ENCODE measurements at places on chromosomes 2 and 18. TPM values are rescaled to one million over a fixed set of nuclear protein-coding genes. Genes with fewer than 3 reads are reported as not detected.

LYG2 gene
- total RNA-seq: not detected

TNFAIP6 gene
- 2.0 TPM for total RNA-seq

GRCh38 chr2:286774-287392 lies 1.0 kb downstream of the ALKAL2 start:
- peaks cover 13% of the 10 kb centered on the region for H3K4me1 ChIP-seq
- peaks cover 4% of the 10 kb centered on the region for H3K36me3 ChIP-seq
- no peak overlapping the region for H3K27ac ChIP-seq
- H3K27me3 ChIP-seq: peaks cover 9% of the 10 kb centered on the region
- no peak for DNase-seq
- peak overlapping the region; percentile 44 for H3K4me3 ChIP-seq

GRCh38 chr2:69531186-69531585 lies 94.0 kb upstream of the NFU1 start:
- DNase-seq: no peak
- no peaks in the 10 kb centered on the region for H3K4me1 ChIP-seq
- H3K27ac ChIP-seq: no peak overlapping the region
- H3K27me3 ChIP-seq: no peaks in the 10 kb centered on the region
- peaks cover 14% of the 10 kb centered on the region for H3K36me3 ChIP-seq

DNA sequence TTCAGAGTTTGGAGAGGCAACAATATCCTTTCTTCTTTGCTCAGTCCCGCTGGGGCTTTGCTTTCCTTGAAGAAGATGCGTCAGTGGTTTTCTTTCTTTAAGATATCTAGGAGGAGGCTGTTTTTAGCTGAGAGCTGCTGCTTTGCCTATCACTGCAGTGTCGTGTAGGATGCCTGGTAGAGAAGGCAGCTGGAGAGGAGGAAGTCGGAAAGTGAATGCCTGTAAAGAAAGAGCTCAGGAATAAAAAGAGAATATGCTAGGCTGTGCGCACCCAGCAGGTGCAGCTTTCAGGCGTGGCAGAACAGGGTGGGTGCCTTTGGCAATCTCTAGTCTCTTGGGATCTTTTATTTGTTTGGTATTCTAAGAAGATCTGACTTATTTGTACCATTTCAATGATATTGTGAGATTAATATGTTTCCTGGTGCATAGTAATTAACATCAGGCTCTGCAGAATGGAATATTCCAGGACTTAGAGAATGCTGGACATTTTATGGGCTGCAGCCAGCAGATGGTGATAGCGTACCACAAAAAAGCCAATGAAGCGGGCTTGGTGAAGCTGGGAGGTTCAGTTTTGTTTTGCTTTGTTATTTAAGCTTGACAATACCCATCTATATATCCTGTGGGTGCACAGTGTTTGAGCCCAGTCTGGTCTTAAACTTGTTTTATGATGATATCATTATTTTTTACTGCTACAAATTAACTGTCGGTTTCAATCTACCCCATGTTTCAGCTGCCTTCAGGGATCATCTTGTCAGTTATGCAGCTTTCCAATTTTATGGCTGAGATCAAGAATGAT lies 34.9 kb downstream of the CAVIN2 start:
- no peak overlapping the region for H3K4me3 ChIP-seq
- H3K4me1 ChIP-seq: no peaks in the 10 kb centered on the region
- H3K27ac ChIP-seq: no peak overlapping the region
- no peaks in the 10 kb centered on the region for H3K36me3 ChIP-seq
- no peak for DNase-seq

- no peaks in the 10 kb centered on the region for H3K36me3 ChIP-seq
- no peak overlapping the region for H3K27ac ChIP-seq
- H3K27me3 ChIP-seq: no peaks in the 10 kb centered on the region
- no peaks in the 10 kb centered on the region for H3K4me1 ChIP-seq
- no peak overlapping the region for H3K4me3 ChIP-seq
Observed at GRCh38 chr2:203453858-203454451, 81.1 kb downstream of the RAPH1 start.

DNA sequence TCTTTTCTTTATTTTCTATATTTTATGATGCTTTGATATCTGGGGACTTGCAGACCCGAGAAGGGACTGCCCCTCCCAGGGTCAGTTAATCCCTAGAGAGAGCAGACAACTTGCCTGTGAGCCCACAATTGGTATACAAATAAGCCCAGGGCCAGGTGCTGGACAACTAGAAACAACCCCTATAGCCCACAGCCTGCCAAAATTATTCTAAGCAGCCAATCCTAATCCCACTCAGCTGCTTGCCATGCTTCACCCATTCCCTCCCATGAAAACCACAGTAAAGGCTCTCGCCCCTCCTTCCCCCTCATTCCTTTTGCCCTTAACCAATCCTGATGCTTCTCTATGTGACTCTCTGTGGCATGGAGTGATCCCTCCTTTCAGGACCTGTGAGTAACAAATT lies 380.7 kb downstream of the RBM43 start:
- no peak overlapping the region for H3K27ac ChIP-seq
- H3K27me3 ChIP-seq: no peaks in the 10 kb centered on the region
- no peak for DNase-seq
- H3K36me3 ChIP-seq: no peaks in the 10 kb centered on the region

GRCh38 chr18:60894254-60894945 lies 438.8 kb upstream of the CDH20 start:
- no peak overlapping the region for H3K4me3 ChIP-seq
- no peaks in the 10 kb centered on the region for H3K27me3 ChIP-seq
- DNase-seq: no peak
- H3K36me3 ChIP-seq: no peaks in the 10 kb centered on the region

TUBB8B gene
- 0.36 TPM for total RNA-seq

GRCh38 chr18:45974088-45974536 lies 7.0 kb upstream of the EPG5 start:
- H3K4me3 ChIP-seq: no peak overlapping the region
- no peak for DNase-seq
- H3K4me1 ChIP-seq: peaks cover 4% of the 10 kb centered on the region
- H3K36me3 ChIP-seq: no peaks in the 10 kb centered on the region
- no peaks in the 10 kb centered on the region for H3K27me3 ChIP-seq
- H3K27ac ChIP-seq: no peak overlapping the region

GRCh38 chr2:134228493-134228903 lies 25.4 kb upstream of the MGAT5 start:
- H3K4me3 ChIP-seq: no peak overlapping the region
- H3K27ac ChIP-seq: no peak overlapping the region
- DNase-seq: no peak
- H3K36me3 ChIP-seq: no peaks in the 10 kb centered on the region
- H3K27me3 ChIP-seq: no peaks in the 10 kb centered on the region
- no peaks in the 10 kb centered on the region for H3K4me1 ChIP-seq

- H3K36me3 ChIP-seq: no peaks in the 10 kb centered on the region
- H3K4me1 ChIP-seq: no peaks in the 10 kb centered on the region
- no peak for DNase-seq
- H3K4me3 ChIP-seq: no peak overlapping the region
- H3K27me3 ChIP-seq: no peaks in the 10 kb centered on the region
Observed at GRCh38 chr2:235238537-235238936, 255.3 kb upstream of the AGAP1 start.

DNA sequence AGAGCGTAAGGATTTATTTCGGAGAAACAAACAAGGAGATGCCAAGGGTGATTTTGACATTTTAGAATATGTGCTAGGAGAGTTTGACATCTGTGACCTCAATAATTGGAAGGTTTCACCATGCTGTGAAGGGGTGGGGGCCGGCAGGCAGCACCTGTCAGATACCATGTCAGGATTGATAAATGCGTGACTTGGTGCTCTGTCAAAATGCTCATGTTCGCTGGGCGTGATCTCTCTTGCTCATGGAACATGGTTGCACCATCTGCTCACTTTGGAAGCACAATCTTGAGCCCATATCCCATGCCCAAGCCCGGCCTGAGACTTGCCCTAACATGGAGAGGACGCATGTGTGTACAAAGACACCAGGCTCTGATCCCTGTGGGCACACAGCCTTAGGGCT lies 347.6 kb downstream of the RNF144A start:
- H3K4me3 ChIP-seq: no peak overlapping the region
- no peak for DNase-seq
- no peaks in the 10 kb centered on the region for H3K27me3 ChIP-seq
- no peaks in the 10 kb centered on the region for H3K4me1 ChIP-seq
- no peaks in the 10 kb centered on the region for H3K36me3 ChIP-seq

GRCh38 chr2:12881952-12882351 lies 165.2 kb downstream of the TRIB2 start:
- H3K27ac ChIP-seq: no peak overlapping the region
- no peak overlapping the region for H3K4me3 ChIP-seq
- no peaks in the 10 kb centered on the region for H3K4me1 ChIP-seq
- H3K27me3 ChIP-seq: no peaks in the 10 kb centered on the region
- DNase-seq: no peak
- H3K36me3 ChIP-seq: no peaks in the 10 kb centered on the region

DNA sequence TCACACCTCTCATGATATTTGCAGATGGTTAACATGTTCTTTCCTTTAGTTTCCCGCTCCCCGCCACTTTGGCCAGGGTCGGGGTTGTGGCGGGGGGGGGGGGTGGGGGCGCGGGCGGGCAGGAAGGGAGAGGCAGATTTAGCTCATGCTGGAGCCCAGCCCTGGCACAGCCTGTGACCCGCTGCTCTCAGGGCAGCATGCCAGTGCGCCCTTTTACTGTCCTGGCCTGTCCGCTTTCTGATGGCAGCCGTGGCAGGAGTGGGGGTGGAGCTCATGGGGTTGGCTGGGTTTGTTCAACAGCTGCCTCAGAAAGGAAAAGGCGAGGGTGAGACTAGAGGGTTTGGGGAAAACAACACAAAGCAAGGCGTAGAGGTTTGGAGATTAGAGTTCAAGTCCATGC lies 56.1 kb downstream of the TNP1 start:
- H3K4me3 ChIP-seq: no peak overlapping the region
- no peaks in the 10 kb centered on the region for H3K27me3 ChIP-seq
- H3K4me1 ChIP-seq: no peaks in the 10 kb centered on the region
- no peaks in the 10 kb centered on the region for H3K36me3 ChIP-seq
- H3K27ac ChIP-seq: no peak overlapping the region

NR4A2 gene
- 1.4 TPM for total RNA-seq

CHN1 gene
- 54.0 TPM for total RNA-seq

NIF3L1 gene
- total RNA-seq: 65.1 TPM

DNA sequence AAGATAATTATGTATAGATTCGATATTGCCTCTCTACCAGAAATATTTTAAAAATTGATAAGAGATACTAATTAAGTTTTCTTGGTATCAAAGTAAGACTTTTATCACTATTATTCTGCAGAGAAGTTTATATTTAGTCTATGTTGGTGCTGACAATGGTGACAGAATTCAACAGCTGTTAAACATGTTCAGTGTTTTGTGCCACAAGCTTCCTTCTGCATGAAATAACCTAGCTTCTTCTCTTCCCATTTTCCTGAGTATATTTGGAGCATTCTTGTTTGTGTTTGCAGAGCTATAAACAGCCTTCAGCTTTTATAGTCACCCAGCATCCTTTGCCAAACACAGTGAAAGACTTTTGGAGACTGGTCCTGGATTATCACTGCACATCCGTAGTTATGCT lies 229.2 kb upstream of the RAB12 start:
- no peak for DNase-seq
- no peaks in the 10 kb centered on the region for H3K27me3 ChIP-seq
- H3K4me3 ChIP-seq: no peak overlapping the region
- H3K4me1 ChIP-seq: no peaks in the 10 kb centered on the region
- H3K27ac ChIP-seq: no peak overlapping the region
- no peaks in the 10 kb centered on the region for H3K36me3 ChIP-seq

DNA sequence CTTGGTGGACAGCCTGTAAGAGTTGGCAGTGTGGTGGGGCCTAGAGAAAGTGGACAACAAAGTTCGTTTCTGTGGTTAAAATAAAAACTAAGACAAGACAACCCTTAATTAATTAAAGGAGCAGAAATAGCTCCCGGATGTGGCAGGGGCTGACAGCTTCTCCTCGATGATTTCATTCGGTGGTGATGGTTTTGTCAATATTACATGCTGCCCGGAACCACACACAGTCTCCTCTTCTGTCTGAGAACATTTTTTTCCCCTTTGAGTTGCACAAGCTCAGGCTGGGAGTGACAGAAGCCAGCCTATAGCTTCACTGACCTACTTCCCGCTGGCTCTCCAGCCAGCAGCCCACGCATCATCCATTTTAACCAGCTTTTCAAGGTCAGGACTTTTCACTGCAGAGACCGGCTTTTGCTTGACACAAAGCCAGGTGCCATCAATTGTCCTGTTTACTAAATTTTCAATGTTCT lies 378.8 kb downstream of the SLC4A3 start:
- H3K27ac ChIP-seq: no peak overlapping the region
- no peak for DNase-seq
- H3K4me1 ChIP-seq: no peaks in the 10 kb centered on the region
- H3K4me3 ChIP-seq: no peak overlapping the region
- H3K36me3 ChIP-seq: no peaks in the 10 kb centered on the region
- no peaks in the 10 kb centered on the region for H3K27me3 ChIP-seq

DNA sequence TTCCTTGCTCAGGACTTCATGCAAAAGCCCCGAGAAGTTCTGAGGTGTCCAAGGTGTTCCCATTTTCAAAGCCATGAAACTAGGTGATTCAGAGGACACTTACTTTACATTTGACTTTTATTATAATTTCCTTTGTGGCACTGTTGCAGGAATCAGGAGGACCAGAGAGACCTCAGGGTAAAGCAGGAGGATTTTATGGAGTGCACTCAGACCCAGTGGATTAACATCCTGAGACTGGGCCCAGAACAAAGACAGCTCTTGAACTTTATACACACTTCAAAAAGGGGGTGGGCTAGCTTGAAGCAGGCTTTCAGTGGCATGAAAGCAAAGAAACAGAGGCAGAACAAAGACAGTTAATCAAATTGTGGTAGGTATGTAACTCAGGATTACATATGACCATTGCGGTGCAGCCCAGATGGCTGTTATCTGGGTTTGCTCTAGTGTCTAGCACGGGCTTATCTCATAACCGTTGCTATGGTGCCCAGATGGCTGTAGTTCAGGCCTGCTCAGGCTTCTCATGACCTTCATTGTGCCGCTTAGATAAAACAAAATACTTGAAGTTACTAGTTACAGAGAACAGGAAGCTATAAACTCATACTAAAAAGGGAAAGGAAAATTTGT lies 39.4 kb downstream of the TMEM182 start:
- H3K27ac ChIP-seq: no peak overlapping the region
- no peaks in the 10 kb centered on the region for H3K27me3 ChIP-seq
- DNase-seq: no peak
- H3K4me3 ChIP-seq: no peak overlapping the region
- peaks cover 10% of the 10 kb centered on the region for H3K36me3 ChIP-seq

DNA sequence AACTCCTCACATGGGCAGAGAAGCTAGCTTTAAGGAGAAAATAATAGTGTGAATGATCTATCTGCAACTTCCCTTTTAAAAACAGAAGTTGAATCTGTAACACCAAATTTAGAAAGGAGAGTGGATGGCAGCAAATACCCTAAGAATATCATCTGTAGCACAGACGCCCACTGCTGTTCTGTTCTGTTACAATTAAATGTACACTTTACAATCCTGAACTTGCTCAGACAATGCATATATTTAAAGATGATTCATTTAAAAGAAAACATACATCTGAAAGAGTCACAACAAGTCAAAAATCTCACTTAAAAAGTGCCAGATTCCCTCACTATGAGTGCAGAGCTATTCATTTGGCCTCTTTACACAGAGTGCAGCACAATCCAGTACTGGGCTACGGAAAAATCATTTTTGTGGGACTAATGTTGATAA lies 8.0 kb upstream of the SERTAD2 start:
- H3K4me1 ChIP-seq: no peaks in the 10 kb centered on the region
- H3K36me3 ChIP-seq: no peaks in the 10 kb centered on the region
- H3K27me3 ChIP-seq: no peaks in the 10 kb centered on the region
- no peak overlapping the region for H3K27ac ChIP-seq
- no peak overlapping the region for H3K4me3 ChIP-seq
- DNase-seq: no peak

Data from H1 (cell line).